ENCODE measurements at places on chromosomes 5 and 9.

GRCh38 chr5:167447466-167448375 is 843.7 kb upstream of the WWC1 start:
- DNase-seq, result no peak

DNA sequence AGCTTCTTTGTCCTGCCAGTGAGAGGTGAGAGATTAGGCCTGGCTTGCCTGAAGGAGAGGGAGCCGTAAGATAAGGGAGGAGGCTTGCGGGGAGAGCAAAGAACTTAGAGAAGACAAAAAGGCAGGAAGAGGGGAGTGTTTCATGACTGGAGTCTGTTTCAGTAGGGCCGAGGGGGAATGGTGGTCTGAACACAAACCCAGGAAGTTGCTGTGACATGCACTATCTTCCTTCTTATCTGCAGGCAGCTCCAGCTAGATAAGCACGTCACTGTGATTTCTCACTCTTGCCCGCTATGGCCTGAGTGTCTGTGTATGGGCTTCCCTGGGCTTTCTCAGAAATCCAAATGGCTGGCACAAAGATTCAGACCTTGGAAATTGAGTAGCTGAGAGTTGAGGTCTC is 307.5 kb upstream of the CLINT1 start:
- peak; percentile 50 for DNase-seq

GRCh38 chr9:109011231-109011671 is 2.0 kb downstream of the CTNNAL1 start:
- DNase-seq, result peak; percentile 33

GRCh38 chr5:171771856-171772255 is 13.8 kb upstream of the SMIM23 start:
- no peak for DNase-seq

- DNase-seq, result peak; percentile 9
Measured at GRCh38 chr9:112446080-112446479, 40.5 kb upstream of the KIAA1958 start.

Measured in umbilical cord (tissue), 2 donors.